ENCODE measurements at places on chromosomes 7 and 10.

DNA sequence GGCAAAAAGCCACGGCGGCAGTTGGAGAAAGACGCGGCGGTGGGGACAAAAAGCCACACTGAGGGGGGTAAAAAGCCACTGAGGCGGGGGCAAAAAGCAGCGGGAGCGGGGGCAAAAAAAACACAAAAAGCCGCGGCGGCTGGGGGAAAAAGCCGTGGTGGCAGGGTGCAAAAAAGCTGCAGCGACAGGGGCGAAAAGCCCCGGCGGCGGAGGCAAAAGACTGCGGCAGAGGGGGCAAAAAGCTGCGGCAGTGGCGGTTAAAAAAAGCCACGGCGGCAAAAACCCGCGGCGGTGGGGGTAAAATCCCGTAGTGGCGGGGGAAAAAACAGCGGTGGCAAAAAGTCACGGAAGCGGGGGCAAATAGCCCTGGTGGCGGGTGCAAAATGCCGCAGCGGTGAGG lies 527.3 kb downstream of the ZNF33B start:
- DNase-seq = no peak

GRCh38 chr10:44882166-44882720 lies 28.9 kb upstream of the TMEM72 start:
- DNase-seq = no peak

- DNase-seq = peak; percentile 67
Measured at GRCh38 chr7:113421696-113422330, 303.5 kb upstream of the SMIM30 start.

DNA sequence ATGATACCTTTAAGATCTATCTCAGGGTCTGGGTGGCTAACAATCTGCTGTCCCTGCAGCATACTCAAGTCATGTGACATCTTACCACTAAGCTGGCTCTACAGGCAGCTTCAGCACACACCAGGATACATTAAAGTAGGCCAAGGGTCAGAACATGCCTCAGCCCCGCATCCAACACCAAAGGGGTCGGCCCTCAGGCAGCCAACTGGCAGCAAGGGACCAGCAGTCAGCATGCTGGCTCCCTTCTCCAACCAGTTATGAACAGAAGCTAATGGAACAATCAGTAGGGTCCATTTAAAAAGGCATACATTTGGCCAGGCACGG lies 37.1 kb downstream of the FAM53B start:
- no peak for DNase-seq

GRCh38 chr7:3083350-3083749 lies 39.7 kb upstream of the CARD11 start:
- no peak for DNase-seq

DNA sequence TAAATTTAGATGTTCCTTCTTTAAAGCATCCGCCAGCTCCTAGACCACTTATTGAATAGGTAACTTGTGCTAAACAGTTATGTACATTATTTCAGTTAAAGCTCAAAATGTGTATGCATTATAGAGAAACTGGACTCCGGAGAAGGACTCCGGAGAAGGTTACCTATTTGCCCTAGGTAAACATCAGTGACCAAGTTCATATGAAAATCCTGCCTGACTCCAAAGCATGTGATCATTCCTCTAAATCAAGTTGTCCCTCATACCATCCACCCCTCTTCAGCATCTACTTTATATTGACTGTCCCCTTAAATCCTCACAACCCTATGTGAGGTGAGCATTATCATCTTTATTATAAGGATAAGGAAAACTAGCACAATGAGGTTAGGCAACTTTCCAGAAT lies 147.5 kb downstream of the SRPK2 start:
- DNase-seq = no peak

GRCh38 chr7:129940329-129940728 lies 12.4 kb downstream of the UBE2H start:
- no peak for DNase-seq

GRCh38 chr10:73950155-73950948 lies 39.4 kb downstream of the PLAU start:
- no peak for DNase-seq

DNA sequence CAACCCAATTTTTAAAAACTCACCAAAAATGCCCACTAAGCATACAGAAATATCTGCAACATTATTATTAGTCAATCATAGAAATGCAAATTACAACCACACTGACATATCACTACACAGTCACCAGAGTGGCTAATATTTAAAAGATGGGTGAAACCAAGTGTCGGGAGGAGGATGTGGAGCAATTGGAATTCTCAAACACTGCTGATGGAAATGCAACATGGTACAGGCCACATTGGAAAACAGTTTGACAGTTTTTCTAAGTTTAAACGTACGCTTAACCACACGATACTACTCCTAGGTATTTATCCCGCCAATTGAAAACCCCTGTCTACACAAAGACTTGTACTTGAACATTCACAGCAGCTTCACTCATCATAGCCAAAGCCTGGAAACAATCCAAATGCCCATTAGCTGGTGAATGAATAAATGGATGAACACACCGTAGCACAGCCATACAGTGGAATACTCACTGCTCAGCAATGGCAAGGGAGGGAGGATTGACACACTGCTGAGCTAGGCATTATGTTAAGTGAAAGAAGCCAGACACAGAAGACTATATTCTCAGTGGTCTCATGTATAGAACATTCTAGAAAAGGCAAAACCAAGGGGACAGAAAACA lies 16.3 kb downstream of the GCK start:
- DNase-seq = no peak

DNA sequence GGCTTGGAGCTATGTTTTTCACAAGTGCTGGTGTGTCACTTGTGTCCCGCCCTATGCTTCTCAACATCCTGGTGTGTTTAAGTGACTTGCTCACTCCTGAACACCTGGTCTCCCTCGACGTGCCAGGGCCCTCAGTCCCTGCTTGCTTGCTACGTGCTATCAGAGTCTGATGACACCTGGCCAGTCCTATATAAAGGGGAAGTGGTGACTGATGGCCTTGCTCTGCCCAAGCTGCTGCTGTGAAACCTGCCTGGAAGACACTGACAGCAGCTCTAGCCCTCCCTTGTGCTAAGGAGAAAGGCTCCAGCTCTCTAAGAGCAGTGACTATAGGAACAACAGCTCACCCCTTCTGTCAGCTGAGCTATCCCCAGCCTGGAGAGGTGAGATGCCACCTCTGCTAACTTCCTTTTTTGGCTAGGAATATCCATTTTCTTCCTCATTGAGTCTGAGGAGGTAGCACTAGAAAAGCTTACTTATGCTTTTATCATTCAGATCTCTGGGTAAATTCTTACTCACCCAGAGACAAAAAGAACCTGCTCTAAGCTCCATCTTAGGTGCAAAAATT lies 77.2 kb upstream of the PLXNA4 start:
- DNase-seq = no peak

All from activated gamma-delta T cell treated with Interleukin-2 at 50 U/mL for 16 hours (primary cell).